ENCODE measurements at places on chromosomes 5 and 9.

DNA sequence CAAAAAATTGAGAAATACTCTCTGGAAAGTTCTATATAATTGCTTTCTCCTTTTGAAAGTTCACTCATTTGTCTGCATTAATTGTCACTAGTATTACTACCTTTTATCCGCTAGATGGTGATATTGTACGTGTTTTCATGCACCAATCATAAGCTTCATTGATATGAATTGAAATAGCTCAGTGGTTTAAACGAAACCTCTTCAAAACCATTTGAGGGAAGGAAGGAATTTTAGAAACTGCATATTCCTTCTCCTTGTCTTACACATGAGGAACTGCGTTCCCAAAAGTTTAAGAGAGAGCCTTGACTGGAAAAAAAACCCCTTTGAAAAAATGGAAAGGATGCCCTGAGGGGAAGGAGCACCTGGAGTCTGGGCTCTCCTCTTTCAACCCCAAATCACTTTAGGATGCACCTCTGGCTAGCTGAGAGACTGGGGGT is 98.6 kb downstream of the YTHDC2 start:
- DNase-seq: no peak

- DNase-seq: peak; percentile 45
Measured at GRCh38 chr5:2038321-2039179, 155.8 kb upstream of the IRX4 start.

DNA sequence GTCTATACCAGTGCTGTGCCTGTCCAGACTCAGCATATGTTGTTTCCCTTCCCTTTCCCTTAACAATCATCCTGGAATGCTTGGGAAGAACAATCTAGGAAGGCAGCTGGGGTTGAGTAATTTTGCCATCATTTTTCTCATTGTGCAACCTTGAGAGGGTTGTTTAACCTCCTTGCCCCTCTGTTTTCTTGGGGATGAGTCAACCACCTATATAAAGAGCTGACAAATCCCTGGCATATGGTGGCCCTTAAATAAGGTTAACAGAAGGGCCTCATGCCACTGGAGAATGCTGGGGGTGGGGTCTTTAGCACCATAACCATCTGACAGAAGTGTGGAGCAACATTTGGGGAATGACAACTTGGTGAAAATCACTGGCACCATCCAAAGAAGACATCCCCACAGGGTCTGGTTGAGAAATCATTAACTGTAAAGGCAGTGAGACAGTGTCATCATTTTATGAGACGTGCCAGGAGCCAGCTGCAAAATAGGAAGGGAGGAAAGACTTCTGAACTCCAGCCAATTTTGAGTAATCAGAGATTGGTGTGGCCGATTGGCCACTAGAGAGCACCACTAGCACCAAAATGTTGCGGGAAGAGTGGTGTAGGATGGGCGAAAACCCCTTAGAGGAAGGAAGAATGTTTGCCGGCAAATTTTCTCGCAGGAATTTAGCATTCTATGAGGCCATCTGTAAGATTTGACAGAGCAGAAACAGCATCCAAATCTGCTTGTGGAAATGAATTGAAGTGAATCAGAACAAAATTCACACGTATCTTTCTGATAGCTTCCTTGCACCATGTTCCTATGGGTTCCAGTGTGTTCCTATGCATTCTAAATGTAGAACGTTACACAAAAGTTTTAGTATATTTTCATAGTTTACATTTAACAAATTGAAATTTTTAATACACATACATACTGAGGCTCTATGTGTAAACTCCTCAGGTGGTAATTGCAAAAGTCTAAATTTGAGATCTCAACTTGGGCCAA is 113.8 kb downstream of the MSX2 start:
- DNase-seq: no peak

- DNase-seq: no peak
Measured at GRCh38 chr5:154590093-154590724, 112.2 kb upstream of the HAND1 start.

DNA sequence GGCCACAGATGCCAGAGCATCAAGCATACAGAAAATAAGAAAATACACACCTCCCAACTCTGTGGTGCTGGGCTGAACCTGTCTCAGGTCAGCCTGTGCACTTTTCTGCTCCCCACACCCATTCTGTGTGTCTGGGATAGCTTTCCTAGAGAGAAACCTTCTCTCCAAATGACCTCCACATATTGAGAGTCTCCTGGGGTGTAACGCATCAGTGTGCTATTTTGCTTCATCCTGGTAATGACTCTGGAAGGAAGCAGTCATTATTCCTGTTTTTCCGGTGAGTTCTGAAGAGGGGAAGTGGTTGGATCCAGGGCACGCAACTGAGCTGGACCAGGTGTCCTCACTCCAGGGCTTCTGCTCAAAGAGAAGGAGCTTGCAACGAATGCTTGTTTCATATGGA is 73.2 kb upstream of the SH3PXD2B start:
- DNase-seq: no peak

DNA sequence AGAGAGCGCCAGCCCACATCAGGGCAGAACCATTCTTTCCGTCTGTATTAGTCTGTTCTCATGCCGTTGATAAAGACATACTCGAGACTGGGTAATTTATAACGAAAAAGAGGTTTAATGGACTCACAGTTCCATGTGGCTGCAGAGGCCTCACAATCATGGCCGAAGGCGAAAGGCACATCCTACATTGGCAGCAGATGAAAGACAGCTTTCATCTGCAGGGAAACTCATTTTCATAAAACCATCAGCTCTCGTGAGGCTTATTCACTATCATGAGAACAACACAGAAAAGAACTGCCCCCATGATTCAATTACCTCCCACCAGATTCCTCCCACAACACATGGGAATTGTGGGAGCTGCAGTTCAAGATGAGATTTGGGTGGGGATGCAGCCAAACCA is 4.7 kb upstream of the FSD1L start:
- DNase-seq: no peak

- DNase-seq: no peak
Measured at GRCh38 chr9:13082796-13083195, 196.7 kb downstream of the MPDZ start.

GRCh38 chr9:106482733-106483132 is 380.2 kb upstream of the ZNF462 start:
- DNase-seq: no peak

DNA sequence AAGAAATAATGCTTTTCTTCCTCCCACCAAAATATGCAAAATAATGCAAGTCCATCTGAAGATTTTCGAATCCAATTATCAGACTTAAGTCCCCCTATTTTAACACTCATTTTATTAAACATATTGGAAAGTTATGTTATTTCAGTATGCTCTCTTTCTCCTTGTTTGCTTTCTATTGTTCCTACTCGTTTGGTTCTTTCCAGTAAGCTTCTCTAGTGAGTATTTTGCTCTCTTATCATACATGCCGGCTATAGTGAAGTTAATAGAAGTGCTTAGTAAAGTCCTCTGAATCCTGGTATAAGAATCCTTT is 517 bp downstream of the ALDH1A1 start:
- DNase-seq: no peak
